ENCODE measurements at places on chromosomes 6 and 20.

DNA sequence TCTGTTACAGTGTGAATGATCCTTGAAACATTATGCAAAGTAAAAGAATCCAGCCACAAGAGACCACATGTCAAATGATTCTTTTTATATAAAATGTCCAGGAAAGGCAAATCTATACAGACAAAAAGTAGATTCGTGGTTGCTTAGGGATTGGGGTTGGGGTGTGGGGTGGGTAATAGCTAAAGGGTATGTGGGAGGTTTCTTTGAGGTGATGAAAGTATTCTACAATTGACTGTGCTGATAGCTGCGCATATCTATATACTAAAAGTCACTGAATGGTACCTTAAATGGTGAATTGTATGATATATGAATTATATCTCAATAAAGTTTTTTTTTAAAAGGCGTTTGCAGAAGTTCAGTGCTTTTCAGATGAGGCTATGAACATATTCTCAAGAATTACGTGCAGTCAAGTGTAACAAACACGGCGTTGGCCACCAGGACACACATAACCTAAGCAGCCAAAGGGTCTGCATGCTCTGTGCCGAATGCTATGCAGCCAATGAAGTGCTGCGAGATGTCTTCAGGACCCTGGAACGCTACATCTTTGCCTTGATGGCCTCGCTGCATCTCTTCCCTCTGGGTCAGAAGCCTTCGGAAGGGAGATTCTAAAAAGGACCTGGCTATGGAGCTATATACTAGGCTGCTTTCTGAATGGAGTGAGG lies 96.9 kb downstream of the SCML4 start:
- no peak for DNase-seq

GRCh38 chr6:110404607-110405006 lies 10.8 kb downstream of the DDO start:
- DNase-seq: no peak

DNA sequence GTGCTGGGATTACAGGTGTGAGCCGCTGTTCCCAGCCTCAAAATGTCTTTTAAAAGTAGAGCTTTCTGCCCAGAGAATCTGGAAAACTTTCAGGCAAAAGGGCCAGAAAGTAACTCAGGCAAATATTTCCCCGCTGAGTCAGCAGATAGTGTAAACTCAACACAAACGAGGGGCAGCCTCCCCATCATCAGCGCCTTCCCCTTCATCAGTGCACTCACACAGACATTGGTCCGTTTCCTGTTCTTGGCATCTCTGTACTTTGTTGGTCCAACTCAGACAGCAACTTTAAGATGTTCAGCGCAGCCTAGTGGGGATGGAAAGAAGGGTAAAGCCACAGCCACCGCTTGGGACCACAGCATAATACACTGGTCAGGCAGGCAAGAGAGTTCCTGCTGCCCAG lies 69.5 kb downstream of the CSE1L start:
- no peak for DNase-seq

DNA sequence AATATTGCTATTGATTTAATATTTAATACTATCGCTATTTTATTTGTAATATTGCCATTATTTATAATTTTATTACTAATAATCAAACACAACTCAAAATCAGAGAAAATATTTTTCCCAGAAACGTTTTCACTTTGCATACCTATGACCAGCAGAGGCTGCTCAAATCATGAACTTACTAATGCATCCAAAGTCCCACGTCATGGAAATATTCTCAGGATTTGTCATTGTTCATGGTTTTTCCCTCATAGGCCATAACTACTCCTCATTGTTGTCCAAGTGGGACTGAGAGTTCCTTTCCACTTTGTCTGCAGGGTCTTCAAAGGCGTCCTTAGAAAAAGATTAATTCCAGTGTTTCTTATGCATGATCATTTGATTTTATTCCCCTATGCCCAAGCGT lies 344.8 kb downstream of the THBS2 start:
- no peak for DNase-seq

- DNase-seq: no peak
Measured at GRCh38 chr6:12440981-12441380, 150.8 kb downstream of the EDN1 start.

- DNase-seq: no peak
Measured at GRCh38 chr20:15916623-15917022, 656.6 kb downstream of the KIF16B start.

- DNase-seq: peak; percentile 70
Measured at GRCh38 chr20:51562332-51563173, 20.0 kb upstream of the NFATC2 start.

GRCh38 chr6:159090530-159091480 lies 46.0 kb upstream of the TAGAP start:
- DNase-seq: no peak

DNA sequence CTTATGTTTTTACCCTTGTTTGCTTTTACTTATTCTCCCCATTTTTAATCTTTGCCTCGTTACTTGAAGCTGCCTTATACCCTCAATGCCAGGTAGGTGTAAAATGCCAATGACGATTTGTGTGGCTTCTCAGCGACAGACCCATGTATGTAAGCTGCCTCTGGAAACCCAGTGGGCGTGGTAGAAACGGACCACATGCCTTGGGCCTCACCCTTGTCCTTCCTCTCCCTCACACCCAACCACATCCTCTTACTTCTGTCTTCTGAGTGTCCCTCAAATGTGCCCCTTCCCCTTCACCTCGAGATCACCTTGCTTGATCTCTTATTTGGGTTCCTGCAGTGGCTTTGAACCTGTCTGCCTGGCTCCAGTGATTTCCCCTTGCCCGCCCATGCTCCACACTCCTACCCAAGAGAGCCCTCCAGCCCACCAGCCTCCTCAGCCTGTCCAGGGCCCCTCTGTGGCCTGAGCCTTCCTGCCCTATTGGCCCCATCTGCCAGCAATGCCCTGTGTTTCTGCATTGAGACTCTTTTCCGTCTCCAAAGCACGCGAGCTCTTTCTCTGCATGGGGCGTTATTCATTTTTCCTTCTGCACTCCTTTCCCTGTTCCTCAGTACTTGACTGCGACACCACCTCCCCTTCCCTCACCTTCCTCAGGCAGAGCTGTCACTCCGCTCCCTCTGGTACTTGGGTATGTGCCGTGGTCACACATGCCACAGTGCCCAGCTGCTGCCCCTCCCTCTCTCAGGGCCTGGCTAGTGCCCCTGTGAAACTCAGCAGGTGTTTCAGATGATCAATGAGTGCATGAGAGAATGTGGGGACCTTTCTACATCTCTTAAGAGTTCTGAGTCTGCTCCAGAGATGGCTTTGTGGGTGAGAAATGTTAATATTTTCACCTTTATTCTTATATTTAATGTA lies 115.4 kb downstream of the SLX4IP start:
- no peak for DNase-seq

DNA sequence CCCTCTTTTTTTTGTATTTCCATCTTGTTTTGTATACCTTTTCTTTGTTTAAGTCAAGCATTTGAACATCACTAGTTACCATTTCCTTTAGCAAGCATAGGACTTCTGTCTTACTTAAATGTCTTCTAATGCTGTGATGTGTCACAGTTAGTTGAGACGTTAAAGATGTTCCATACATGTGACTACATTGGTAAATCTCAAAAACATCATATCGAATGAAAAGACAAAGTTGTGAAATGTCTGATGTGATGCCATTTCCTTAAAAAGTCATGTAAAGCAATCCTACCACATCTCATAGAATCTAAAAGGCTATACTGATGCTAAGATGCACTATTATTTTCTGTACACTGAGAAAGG lies 26.8 kb downstream of the SLC16A10 start:
- DNase-seq: no peak

DNA sequence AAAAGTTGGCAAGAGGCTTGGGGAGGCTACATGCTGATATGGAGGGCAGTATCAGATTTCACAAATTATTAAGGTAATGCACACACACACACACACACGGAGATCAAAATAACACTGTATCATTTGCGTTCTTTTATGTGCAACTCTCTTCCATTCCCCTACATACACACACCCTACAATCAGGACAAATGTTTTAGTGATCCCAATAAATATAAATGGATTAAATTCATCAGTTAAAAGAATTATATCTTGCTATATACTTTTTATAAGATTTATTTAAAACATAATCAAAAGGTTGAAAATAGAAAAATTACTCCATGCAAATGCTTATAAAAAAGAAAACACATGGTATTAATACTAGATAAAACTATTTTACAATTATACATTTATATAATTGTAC lies 25.9 kb downstream of the TMX4 start:
- DNase-seq: no peak

- no peak for DNase-seq
Measured at GRCh38 chr6:3453413-3454272, 3.2 kb downstream of the SLC22A23 start.

DNA sequence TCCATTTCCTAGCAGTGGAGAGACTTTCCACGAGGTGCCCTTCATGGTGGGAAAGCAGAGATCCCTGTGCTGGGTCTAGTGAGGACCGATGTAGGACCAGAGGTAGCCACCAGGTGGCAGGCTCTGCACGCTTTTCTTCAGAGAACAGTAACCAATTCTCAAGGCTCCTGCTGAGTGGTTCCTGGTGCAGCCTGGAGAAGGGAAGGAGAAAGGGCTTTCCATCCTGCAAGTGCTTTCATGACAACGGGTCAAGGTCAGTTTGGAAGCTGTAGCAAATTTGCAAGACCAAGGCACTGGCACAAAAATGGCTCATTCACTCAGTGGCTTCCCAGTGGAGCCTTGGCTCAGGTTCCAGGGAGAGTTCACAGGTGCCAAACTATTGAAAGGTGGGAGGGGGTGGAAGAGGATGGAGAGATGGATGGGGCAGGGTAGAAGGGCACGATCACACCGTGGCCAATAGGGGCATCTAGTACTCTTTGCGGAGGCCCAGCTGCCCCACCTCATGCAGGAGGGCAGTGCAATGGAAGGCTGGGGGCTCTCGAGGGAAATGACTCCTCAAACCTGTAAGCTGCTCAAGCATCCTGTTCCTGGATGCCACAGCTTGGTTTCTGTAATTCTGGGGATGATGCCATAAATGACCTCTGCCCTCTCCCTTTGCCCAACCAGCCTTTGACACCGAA lies 25.5 kb upstream of the KCNK16 start:
- peak; percentile 81 for DNase-seq

- DNase-seq: no peak
Measured at GRCh38 chr6:32581315-32582095, 8.1 kb downstream of the HLA-DRB1 start.

DNA sequence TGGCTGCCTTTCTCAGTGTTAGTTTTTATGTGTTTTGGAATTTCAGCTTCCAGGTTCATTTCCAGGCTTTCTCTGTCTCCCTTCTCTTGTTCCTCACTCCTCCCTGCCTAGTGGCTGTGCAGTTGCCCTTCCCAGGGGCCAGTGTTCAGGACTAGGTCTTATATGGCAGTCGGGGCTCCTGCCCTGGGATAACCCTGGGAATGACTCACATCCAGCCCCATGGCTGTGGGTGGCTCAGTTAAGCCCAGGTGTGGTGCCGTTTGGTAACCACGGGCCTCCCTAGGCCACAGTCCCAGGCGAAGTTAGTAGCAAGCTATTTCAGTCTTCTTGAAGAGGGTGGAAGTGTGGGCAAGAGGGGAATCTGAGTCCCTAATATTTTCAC lies 57.4 kb upstream of the DDR1 start:
- DNase-seq: no peak

DNA sequence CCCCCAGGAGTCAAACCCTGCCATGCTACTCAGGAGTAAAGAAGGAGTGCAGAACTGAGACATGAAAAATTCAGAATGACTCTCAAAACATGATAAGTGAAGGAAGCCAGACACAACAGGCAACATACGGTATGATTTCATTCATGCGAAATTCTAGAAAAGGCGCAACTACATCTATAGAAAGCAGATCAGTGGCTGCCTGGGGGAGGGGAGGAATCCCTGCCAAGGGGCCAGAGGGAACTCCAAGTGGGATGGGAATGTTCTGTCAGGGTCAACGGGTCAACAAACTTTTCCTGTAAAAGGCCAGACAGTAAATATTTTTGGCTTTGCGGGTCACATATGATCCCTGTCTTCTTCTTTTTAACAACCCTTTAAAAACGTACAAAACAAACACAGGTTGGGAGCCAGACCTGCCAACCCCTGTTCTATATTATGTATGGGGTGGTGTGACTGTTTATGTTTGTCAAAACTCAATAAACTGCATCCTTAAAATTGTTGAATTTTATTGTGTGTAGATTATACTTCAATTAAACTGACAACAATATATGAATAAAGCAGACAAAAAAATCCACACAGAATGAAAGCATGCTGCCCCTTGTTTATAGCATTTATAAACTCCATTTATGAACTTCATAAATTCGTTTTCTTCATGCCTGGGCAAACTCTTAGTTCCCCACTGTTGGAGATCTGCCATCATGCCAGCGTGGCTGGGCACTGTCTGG lies 56.6 kb upstream of the TRAF3IP2 start:
- DNase-seq: no peak

GRCh38 chr20:63567386-63568169 lies 6.5 kb downstream of the HELZ2 start:
- no peak for DNase-seq

- DNase-seq: no peak
Measured at GRCh38 chr6:104566411-104566810, 293.3 kb downstream of the HACE1 start.

DNA sequence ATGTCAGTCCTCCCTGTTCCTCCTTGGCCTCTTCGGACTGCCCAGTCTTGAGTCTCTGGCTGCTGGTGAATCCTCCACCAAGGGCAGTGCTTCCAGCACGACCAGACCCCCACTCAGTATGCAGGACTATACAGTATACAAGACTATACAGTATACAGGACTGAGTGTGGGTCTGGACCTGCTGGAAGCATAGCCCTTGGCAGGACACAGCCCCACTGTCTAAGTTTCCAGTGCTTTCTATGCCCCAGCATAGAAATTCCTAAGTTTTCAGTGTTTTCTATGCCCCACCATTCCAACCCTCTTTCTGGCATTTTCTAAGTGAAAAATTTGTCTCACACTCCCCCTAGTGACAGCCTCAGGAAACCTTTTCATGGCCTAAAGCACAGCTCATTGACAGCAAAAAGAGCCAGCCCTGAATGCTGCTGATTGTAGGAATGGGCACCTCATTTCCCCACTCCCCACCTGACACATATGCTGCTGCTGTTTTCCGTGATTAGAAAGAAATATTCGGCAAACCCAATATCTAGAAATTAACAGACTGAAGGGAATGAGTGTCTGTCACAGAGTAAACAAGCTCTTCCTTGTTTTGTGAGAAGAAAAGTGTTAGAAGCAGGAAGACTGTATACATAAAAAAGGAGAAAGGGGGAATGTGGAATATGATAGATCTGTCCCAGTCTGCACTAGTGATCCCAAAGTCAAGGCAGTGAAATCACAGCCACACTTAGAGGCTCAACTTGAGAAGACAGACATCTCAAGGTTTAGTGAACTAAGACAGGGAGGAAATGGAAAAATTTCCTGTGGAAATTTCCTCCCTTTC lies 206.9 kb downstream of the IBTK start:
- DNase-seq: peak; percentile 57

- no peak for DNase-seq
Measured at GRCh38 chr6:170074435-170074834, 216.4 kb downstream of the DLL1 start.

GRCh38 chr6:168916576-168917211 lies 337.0 kb downstream of the THBS2 start:
- no peak for DNase-seq

GRCh38 chr20:25310268-25310920 lies 62.5 kb downstream of the PYGB start:
- no peak for DNase-seq
